Stimulated activated CD4-positive, alpha-beta T cell treated with anti-CD3 and anti-CD28 coated beads, Interleukin-12 subunit alpha, Interleukin-12 subunit beta, amount 100 ng/mL, for 48 hours (primary cell): ENCODE measurements at places on chromosomes 7 and 10.
A peak's percentile ranks its signal among the peaks of the same experiment; 100 is the strongest.

GRCh38 chr7:17710312-17710711 lies 230.0 kb downstream of the SNX13 start:
- no peak for DNase-seq

- DNase-seq: no peak
These were observed 82.5 kb downstream of the TMEM168 start for GRCh38 chr7:112707655-112708054.

GRCh38 chr10:132397036-132397541 lies at the start of gene PWWP2B:
Gene PWWP2B, plus strand, starts transcription at chr10:132397200. Its CDS starts 27 bp downstream, at chr10:132397227.
- DNase-seq: peak; percentile 37

GRCh38 chr7:1021366-1021765 lies 23.0 kb upstream of the GPR146 start:
- no peak for DNase-seq
